ENCODE measurements at places on chromosomes 5 and 9.

DNA sequence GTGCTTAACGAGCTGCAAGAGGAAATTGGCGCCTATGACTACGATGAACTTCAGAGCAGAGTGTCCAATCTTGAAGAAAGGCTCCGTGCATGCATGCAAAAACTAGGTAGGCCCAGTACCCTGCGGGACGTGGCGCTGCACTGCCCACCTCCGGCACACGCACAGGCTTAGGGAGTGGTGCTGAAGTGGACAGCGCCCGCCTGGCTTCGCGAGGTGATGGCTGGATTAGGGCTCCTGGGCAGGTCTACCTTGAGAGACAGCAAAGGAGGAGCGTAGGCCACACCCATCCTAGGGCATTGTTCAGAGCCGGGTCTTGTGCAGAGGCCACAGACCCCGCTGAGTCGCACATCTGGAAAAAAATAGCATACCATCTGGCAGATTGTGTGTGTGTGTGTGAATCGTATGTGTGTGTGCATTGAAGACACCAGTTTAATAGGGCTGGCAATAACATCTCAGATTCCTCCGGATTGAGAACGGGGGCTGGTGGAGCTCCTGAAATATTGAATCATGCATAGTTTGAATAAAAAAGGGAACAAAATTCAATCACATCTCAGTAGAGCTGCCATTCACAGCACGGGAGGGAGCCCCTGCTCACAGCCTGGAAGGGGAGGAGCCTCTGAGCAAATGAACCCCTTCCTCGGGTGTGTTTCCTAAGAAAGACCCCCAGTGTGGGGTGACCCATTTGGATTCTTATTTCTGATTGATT, 11.1 kb downstream of the OLFM1 start:
- DNase-seq, result no peak

DNA sequence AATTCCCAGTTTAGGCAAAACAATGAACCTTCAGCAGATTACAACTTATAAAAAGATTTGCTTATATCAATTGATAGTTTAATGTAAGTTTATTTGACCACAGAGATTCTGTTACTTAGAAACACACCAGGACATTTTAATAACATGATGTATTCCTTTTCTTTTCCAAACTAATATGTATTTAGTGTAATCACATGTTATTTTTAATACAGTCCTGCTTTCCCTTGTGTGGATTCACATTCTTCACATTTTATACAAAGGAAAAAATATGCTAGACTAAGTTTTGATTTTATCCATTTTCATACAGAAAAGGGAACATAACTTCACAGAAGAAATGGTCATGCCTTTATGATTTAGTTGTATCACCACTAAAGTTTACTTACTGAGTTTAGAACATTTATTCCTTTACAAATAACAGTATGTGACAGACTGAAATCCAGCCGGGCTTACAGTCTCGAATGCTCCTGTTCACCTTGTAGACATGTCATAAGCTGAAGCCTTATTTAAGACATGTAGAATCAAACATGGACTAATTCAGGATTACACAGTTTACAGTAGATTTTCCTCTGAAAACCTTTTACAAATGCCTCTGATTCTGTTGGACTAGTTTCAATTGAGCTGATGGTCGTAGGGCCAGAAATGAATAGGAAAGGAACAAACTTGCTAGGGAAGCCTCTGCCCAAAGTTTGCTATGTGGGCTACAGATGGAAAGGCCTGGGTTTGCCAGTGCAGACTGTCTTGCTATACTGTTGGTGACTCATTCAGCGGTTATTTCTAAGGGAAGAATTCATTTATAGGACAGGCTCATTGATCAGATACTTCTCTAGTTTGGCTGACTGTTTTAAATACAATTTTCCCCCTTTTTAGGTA, 6.6 kb upstream of the ASPN start:
- no peak for DNase-seq

- DNase-seq, result no peak
Measured at GRCh38 chr9:93114169-93114983, 18.4 kb downstream of the CARD19 start.

DNA sequence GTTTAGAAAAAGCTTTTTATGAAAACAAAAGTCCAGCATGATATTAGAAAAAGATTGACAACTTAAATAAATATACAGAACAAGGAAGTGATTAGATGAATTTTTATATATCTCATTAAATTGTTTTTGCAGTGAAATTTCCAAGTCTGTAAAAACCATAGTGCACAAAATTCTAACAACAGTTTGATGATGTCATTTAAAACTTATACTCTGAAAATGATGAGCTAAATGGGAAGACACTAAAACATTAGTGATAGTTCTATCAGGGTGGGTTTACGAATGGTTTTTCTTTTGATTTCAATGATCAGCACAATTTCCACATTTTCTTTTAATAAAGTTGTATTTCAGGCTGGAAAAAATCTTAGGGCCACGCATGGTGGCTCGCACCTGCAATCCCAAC, 126.4 kb upstream of the GPR151 start:
- DNase-seq, result no peak

DNA sequence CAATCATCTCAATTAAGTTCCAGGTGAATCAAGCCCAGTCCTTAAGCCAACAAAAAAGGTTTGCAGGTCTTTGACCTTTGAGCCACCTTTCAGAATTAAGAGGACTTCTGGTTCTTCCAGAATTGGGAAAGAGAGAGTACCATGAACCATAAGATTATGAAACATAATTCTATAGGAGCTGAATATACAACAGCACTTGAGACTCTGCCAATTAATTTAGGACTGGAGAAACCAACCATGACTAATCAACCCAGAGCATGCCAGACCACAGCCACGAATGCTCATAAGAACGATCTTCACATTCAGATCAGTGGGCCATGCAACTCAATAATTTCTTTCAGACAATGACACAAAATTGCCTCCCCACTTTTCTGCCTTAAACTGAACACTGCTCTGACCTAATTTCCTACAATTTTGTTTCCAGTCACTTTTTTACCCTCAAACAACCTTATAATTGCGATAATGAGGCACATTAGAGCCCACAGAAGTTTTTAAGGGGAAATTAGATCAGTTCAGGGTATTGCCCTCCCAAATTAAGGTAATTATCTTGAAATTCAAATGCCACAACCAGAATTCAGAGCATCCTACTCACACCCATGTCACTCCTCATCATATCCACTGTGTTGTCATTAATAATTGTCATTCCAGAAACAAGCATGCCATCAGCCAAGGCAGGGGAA, 213.4 kb downstream of the ATPSCKMT start:
- no peak for DNase-seq

DNA sequence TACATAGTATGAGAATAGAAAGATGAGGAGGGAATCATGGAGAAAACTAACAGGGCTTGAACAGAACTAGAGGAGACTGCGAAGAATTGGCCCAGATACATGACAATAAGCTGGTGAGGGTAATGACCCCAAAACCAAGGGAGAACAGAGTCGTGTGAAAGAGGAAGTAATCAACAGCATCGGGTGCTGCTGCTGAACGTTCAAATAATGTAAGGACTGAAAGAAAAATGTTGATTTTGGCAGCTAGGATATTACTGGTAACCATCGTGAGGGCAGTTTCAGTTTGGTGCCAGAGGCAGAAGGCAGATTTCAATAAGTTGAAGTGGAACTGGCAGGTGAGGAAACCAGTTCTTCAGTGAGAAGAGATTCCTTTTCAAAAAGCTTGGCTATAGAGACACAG, 66.8 kb upstream of the SMC2 start:
- DNase-seq, result no peak

GRCh38 chr5:167230414-167230813, 1061.0 kb upstream of the WWC1 start:
- no peak for DNase-seq

- DNase-seq, result no peak
Measured at GRCh38 chr5:140186267-140186671, 11.3 kb downstream of the CYSTM1 start.

- DNase-seq, result no peak
Measured at GRCh38 chr5:26419987-26420386, 618.4 kb downstream of the CDH9 start.

DNA sequence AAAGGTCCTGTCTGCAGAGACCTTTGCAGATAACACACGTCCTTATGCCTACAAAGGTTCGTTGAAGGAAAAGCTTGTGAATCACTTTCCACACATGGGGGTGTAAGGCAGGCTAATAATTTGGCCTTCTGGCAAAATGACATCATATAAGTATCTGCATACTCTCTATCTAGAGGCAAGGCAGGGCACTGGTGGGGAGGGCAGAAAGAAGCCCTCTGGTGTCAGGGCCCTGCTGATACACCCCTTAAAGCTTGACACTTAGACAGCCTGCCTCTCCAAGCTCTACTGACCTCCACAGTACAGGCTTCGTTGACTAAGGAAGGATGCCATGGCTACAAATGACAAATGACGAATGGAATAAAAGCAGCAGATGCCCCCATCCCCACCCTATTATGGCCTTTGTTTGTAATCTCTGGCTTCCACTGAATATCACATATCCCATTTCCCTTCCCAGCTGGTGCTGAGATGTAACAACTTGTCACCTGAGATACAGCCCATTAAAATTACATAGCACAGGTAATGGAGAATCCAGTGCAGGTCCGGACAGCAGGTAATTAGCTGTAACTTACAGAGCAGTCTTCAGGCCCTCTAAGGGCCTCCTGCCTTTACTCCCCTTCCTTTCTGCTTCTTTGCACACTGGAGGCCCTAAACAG, 76.9 kb upstream of the IFNK start:
- DNase-seq, result no peak

GRCh38 chr5:149632311-149633251, 51.3 kb downstream of the ARHGEF37 start:
- DNase-seq, result no peak

DNA sequence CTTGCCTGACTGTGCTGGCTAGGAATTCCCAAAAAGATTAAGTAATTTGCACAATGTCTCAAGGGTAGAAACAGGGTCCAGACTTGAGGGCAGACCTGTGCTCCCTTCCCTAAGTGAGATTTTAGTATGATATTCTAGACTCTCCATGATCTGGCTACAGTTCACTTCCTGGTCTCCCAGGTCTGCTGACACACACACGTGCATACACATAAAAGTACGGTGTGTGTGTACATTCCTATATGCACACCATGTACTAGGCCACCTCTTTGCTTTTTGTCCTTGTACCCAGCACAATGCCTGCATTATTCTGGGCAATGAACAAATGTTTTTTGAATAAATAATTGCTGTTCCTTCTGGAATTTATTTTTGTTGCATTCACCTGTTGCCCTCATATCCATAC, 83.7 kb downstream of the SH3RF2 start:
- DNase-seq, result no peak

DNA sequence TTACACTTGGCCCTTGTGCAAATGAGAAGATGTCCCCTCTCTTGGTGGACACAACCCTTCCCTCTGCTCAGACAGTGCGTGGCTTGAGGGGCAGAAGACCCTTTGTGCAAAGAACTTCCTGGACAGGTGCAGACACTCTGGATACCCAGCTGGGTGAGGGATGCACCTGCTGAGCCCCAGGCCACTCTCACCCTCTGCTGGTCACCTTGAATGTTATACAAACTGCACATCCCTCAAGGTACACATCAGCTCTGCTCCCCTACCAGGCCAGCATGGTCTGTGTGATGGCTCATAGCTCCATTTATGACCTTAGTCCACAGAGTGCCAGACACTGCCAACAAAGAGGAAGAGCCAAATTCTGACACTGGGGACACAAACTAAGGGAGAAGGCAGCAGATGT, 3.1 kb upstream of the DIRAS2 start:
- no peak for DNase-seq

DNA sequence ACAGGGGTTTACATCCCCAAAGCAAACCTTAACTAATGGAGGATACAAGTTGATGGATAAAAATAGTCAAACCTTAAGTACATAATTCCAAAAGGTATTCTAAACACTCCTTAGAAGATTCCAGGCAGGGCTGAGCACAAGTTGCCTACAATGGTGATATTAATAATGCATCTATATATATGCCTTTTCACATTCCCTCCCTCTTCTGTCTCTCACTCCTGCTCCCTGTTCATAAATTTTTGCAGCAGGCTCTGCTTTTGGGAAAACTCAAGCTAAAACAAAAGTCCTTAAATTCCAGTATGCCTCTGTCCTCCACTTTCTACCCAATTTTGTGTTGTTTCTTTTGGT, 139.4 kb upstream of the CDKN2B start:
- DNase-seq, result no peak

- DNase-seq, result no peak
Measured at GRCh38 chr9:127705577-127706379, 1.0 kb upstream of the CFAP157 start.

DNA sequence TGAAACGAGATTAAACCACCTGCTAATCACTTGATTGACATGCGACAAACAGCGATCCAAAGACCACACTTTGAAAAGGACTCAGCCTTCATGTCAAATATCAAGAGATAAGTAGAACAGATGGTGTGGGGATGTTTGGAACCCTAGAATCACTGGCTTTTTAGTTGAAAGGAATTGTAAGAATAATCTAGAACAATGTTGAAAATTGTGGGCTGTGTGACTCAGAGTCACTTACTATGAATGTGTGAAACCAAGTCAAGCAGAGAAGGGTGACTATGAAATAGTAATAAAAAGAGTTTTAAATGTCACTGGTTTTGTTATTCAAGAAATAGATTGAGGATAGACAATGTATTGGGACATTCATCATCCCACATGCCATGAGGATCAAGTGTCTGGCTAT, 14.1 kb upstream of the C1QTNF3 start:
- no peak for DNase-seq

- no peak for DNase-seq
Measured at GRCh38 chr5:65332591-65332990, 149.1 kb downstream of the ADAMTS6 start.

DNA sequence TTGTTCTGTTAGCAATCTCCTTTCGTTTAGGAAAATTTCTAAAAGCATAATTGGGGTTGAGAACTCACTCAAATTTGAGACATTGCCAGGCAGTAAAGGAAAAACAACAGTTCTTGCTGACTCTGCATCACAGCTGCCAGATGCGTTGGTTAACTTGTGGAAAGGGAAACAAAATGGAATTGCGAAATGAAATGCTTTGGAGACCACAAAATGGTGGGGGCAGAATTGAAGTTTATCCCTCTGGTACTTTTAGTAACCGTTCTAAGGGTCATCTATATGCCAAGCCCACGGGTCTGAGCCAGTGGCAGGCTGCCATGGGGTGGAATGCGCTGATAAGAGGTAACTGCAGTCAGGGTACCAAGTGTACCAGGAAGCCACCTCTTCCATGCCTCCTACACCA, 28.6 kb upstream of the SELENOP start:
- DNase-seq, result no peak

DNA sequence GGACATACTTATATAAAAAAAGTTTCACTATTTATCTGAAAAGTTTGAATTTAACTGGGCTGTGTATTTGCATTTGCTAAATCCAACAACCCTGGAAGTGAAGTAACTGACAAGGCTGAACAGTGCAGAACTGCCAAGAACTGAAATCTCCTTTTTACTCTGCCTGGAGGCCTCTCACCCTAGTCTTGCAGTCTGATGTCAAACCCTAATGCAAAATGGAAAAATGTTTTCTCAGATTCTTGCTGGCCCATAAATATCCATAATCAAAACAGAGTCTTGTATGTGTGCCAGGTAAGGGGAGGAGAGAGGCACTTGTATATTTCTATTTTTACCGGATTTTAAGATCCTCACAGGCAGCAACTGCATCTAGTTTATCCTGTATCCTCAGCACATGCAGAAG, 432.7 kb upstream of the KLF4 start:
- no peak for DNase-seq

- DNase-seq, result no peak
Measured at GRCh38 chr5:151904909-151905308, 19.7 kb downstream of the GLRA1 start.

GRCh38 chr9:7546261-7546660, 253.3 kb downstream of the DMAC1 start:
- no peak for DNase-seq

Data from GM12892 (cell line).